A549 treated with AZD2906 at 1 μM for 4 hours (cell line): ENCODE measurements at places on chromosomes 7 and 10. TPM values are rescaled to one million over a fixed set of nuclear protein-coding genes. Genes with fewer than 3 reads are reported as not detected.

Gene GJC3
- 0.09 to 0.24 TPM (median 0.20 TPM) in 4 of 5 replicates, not detected in the other for total RNA-seq

Gene ITPRID1
- total RNA-seq: not detected in 5 replicates

Gene COL17A1
- 1.3 to 2.4 TPM (median 1.8 TPM) in 5 replicates for total RNA-seq

Gene ABCB8
- total RNA-seq: 36.9 to 51.7 TPM (median 49.2 TPM) in 5 replicates

Gene ZWINT
- 71.6 to 97.4 TPM (median 75.4 TPM) in 5 replicates for total RNA-seq

Gene SLC25A28
- 18.1 to 27.3 TPM (median 25.7 TPM) in 5 replicates for total RNA-seq

Gene BTBD16
- total RNA-seq: 0.41 to 0.82 TPM (median 0.66 TPM) in 5 replicates

Gene TFR2
- 2.1 to 2.8 TPM (median 2.5 TPM) in 5 replicates for total RNA-seq

Gene CPVL
- 0.15 to 0.53 TPM (median 0.41 TPM) in 5 replicates for total RNA-seq

Gene LRRC18
- total RNA-seq: not detected in 5 replicates

Gene RELN
- total RNA-seq: 0.01 to 0.05 TPM (median 0.03 TPM) in 4 of 5 replicates, not detected in the other

Gene MSMB
- total RNA-seq: not detected in 5 replicates

Gene TCAF2
- 1.2 to 1.5 TPM (median 1.4 TPM) in 5 replicates for total RNA-seq

Gene ATG9B
- total RNA-seq: 0.28 to 0.88 TPM (median 0.71 TPM) in 5 replicates

Gene ZNF37A
- total RNA-seq: 4.2 to 6.1 TPM (median 4.9 TPM) in 5 replicates

Gene GNB2
- 181 to 270 TPM (median 268 TPM) in 5 replicates for total RNA-seq

Gene NODAL
- not detected in 5 replicates for total RNA-seq

Gene CDC14C
- 0.03 TPM in 1 of 5 replicates, not detected in the others for total RNA-seq

Gene CLDN15
- total RNA-seq: 7.0 to 12.8 TPM (median 10.9 TPM) in 5 replicates

Gene HTR7
- total RNA-seq: 0.14 to 0.23 TPM (median 0.19 TPM) in 5 replicates

Gene PROSER2
- total RNA-seq: 32.8 to 46.7 TPM (median 46.4 TPM) in 5 replicates
